ENCODE measurements at places on chromosomes 1 and 21.

DNA sequence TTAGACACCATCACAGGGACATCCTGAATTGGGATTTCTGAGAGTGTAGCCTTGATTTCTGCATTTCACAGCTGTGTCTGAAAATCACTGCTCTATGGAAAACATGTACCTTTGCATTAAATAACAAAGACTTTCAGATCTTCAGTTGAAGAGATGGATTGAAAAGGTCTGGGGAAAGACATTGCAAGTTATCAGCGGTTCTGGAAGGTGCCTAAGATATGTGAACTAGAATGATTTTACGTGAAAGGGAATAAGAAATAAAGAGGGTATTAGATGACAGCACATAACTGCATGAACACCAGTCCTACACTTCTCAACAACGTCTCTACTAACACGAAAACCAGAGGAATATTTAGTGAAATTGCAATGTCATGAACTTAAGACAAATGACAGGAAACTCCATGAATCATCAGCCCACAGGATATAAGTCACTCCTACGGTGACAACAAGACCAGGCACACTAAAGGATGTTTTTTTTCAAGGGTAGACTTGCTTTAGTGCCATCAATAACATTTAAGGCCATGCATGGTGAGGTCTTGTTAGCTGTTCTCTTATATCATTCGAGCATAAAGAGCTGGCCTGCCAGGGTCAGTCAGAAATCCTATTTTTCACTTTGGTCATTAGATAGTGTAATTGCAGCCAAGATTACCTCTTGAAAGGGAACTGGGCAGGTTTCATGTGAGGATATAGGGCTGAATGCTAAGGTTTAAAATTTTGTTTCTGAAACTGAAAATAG, 283.1 kb downstream of the GRIK1 start:
- DNase-seq: no peak

- no peak for DNase-seq
Observed at GRCh38 chr1:48610628-48611542, 138.9 kb upstream of the SPATA6 start.

GRCh38 chr1:147091801-147092200, 80.5 kb downstream of the PRKAB2 start:
- no peak for DNase-seq

DNA sequence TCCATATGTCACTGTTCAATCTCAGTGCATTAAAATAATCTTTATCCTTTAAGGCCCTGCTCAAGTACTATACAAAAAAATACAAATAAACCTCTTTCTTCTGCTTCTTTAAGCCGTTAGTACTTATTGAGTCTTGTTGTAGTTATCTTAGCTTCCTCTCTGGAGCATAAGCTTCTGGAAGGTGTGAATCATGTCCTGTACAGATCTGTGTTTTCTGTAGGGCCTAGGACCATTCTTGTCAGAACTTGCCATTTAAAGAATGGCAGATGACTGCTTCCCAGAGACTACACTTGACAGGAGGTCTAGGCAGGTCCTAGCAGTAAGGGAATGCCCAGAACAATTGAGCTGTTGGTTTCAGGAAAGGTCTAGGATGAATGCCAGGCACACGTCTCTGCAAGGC, 12.9 kb downstream of the NEK7 start:
- DNase-seq: no peak

GRCh38 chr1:6794164-6794563, 8.9 kb downstream of the CAMTA1 start:
- DNase-seq: no peak

DNA sequence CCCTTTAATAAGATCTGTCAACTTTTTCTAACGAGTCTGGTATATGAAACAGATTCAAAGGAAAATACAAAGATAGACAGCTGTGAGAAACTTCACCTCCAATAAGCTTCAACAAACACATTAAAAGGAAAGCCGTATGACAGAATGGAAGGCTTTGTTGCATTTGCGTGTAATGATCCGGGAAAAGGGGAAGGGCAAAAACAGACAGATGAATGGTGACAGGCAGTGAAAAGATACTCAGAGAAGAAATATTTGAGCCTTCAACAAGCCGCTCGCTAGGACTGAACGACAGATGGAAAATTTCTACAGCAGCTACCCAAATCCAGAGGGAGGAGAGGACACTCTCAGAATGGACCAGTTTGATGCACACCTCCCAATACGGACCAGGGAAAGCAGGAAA, 14.9 kb downstream of the COPA start:
- DNase-seq: no peak

DNA sequence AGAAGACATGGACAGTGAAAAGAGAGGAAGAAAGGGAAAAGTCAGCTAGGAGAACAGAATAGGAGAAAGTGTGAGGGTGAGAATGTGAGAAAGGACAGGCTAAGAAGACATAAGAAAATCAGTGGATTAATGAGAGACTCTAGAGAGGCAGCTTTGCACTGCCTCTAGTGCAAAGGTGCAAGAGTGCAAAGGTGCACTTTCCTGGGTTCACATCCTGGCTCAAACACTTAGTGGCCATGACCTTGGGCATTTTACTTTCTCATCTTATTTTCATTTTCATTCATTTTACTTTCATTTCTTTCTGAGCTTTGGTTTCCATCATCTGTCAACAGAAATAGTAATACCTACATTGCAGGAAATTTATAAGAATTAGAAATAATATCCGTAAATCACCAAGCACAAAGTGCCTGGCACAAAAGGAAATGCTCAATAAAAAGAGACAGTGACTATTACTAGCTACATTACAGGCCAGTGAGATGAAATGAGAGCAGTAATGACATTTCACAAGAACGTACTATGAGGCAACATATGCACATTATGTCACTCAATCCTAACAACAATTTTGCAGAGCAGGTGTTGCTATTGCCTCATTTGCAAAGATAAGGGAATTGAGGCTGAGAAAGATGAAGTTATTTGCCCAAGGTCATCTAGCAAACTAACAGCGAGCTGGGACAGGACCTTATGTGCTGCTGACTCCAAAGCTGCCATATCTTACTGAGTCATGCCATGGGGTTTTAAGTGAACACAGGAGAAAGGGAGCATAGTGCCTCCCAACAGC, 107.0 kb upstream of the TLR5 start:
- DNase-seq: no peak

- no peak for DNase-seq
Observed at GRCh38 chr21:44714905-44715304, 3.5 kb upstream of the TSPEAR start.

GRCh38 chr21:41763996-41764395, 2.9 kb downstream of the RIPK4 start:
- DNase-seq: no peak

GRCh38 chr1:40244138-40244744, 3.5 kb upstream of the TMCO2 start:
- no peak for DNase-seq

DNA sequence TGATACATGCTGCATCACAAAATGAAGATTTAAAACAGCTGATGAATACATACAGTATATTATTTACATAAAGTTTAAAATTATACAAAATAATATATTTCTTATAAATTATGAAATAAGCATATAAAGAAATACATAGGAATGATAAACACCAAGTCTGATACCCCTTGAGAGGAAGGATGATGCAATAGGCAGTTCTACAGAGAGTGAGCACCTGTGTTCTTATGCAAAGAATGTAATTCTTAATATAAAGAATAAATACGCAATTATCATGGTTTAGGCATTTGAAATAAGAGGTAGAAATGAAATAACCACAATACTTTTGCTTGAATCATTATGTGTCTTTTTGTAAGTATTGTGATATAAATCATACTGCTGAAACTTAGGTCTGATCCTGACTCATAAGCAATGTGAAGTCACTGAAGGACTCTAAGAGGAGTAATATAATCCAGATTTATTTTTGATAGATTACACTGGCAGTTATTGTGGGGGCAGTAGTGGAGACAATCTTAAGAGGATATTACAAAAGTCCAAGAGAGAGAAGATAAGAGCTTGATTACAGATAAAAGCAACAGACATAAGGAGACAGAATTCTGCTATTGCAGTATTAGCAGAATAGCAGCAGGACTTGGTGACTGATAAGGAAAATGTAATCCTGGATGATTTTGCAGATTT, 39.0 kb downstream of the TTLL7 start:
- DNase-seq: no peak

DNA sequence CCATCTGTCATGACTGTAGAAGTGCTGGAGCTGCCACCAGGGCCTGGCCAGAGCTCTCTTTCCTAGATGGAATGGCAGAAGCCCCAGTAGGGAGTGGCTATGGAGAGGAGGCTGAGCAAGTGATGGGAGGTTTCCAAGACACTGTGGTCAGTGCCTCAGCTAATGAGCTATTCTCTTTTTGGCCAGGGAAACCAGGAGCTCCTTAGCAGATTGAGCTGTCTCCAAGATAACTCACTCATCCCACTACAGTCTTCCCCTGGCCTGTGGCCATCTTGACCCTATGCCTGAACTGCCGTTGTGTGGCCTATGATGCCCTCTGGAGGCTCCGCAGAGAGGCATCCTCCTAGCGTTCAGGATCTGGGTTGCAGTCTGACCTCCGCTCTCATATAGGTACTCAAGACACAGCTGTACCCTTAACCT, 60.5 kb downstream of the ERI3 start:
- DNase-seq: no peak

- no peak for DNase-seq
Observed at GRCh38 chr1:192877283-192877886, 68.5 kb downstream of the RGS2 start.

DNA sequence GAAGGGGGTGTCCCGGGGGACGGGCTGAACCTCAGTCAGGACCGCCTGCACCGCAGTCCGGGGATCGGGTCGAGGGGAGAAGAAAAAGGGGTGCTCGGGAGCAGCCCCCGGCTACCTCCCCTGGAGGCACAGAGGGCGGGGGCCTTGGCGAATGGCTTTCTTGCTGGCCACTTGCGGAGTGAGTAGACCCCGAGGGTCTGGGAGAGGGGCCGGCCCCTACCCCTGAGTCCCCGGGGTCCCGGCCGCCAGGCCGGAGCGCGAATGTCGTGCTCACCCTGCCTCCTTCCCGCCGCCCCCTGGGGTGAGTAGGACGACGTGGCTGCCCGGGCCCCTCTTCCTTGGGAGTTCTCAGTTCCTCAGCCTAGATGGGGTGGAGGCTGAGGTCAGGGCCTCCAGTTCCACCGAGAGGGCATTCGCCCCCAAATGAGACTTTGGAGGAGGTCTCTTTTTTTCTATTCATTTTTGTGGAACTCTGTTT, 113.0 kb downstream of the OSBPL9 start:
- DNase-seq: no peak

- DNase-seq: no peak
Observed at GRCh38 chr1:63904826-63905225, 131.0 kb downstream of the ROR1 start.

DNA sequence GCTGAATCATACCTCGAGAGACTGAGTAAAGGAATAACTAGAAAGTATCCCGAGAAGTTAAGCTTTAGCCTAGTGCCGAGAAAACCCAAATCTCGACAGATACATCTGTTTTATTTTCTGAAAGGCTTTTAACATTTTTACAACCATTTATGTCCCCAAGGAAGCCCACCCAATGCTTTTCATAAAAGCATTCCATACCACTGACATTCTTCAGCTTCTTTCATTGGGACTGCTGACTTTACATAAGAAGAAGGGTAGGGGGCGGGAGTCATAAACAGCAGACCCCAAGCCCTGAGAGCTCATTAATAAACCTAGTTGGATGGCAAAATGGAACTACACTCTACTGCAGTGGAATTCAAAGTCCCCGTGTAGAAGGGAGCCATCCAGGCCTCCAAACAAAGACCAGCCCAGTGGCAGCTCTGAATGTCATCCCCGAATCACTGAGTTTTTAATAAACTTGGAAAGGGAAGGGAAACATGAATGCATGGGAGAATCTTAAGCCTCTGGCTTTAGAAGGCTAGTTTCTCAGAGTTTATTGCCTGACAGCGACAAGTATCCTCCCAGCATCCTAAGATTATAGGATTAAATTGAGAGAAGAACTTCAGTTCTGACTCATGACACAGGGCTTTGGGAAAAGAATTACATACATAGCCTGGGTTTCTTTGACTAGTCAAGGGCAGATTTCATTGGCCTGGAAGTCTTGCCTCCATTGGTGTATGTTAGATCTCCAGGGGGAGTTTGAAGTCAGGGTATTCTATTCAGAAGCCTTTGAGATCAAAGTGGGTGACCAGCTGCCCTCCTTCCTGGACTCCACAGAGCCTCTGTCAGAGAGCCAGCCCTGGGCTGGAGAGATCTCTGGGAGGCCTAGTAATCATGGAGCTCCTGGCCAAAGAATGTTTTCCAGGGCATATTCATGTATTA, 3.7 kb downstream of the ATF3 start:
- no peak for DNase-seq

DNA sequence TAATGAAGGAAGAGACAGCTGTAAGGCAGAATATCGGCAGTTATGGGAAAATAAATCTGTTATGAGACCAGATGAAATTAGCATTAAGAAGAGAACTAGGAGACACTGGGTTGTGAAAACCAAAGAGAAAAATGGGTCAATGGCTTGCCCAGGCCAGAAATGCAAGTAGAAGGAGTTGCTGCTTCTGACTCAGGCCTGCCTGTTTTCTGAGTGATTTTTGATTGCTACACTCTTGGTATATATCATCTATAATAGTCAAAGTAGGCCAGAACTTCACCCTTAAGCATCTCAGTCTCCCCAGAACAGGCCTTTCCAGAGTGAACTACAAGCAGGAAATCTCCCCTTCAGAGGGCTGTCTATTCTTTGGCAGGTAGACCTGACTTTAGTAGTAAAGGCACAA, 107.0 kb downstream of the NRIP1 start:
- no peak for DNase-seq

GRCh38 chr1:18734001-18734400, 103.4 kb downstream of the PAX7 start:
- no peak for DNase-seq

DNA sequence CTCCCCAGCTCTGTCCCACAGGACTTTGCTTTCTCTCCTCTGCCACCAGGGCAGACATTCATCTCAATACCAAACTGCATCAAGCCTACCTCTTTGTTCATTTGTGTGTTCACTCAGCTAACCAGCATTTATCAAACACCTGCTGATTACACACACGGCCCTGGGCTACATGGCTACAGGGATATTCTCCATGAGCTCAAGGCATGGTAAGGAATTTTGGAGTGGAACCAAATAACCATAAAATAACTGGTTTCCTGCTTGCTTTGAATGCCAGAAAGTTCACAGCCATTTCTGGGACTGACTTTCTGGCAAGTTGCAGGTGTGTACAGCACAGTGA, 54.6 kb downstream of the LDLRAD2 start:
- no peak for DNase-seq
